ENCODE measurements at places on chromosomes 11 and 22. TPM values are rescaled to one million over a fixed set of nuclear protein-coding genes. Genes with fewer than 3 reads are reported as not detected.

CHID1 gene
- 34.1 TPM for total RNA-seq

DNA sequence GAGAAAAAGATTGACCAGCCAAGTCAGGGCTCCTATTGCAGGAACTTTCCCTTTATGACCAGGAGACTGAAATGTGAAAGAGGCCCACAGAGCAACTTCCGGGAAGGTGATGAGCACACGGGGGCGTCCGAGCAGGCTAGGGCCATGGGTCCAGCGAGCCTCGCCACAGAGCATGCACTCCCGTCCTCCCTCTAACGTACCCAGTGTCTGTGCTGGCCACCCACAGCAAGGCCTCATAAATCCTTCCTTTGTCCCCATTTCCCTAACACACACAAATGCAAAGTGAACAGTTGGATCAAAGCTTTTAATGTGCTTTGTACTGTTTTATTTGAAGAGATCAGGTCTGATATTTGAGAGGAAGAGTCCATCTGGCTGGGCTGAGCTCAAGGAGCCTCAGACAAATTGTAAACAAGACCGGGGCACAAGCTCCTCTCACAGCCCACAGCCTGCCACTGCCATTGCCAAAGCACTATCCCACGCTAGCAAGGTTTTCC, 44.3 kb downstream of the BLID start:
- no peak for DNase-seq

MS4A6A gene
- total RNA-seq = not detected

APLNR gene
- total RNA-seq = not detected

PELI3 gene
- 10.4 TPM for total RNA-seq

TRIM48 gene
- total RNA-seq = not detected

- DNase-seq = peak; percentile 13
Measured at GRCh38 chr11:60161766-60162165, 21.1 kb downstream of the MS4A6A start.

DNA sequence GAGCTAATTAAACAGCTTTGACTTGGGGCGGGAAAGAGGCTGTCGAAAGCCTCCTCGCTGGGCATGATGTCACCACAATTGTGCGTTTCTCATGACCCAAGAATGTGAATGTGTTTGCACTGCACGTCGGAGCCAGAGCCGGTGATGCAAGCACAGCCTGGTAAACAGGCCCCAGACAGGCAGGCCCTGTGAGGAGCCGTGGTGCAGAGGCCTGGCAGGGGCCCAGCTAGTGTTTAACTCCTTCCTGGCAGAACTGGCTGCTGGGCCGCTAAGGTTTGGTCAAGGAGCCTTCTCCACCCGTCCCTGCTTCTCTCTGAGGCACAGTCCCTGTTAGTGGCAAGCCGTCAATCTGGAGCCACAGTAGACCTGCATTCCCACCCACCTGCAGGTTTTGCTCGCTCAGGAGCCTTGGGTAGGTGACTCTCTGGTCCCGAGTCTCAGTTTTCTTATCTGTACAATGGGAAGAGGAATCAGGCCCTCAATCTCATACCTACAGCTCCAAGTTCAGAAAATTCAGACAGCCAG, 25.4 kb upstream of the SMTN start:
- DNase-seq = peak; percentile 99
